ENCODE measurements at places on chromosomes 3 and 15.

- DNase-seq, result no peak
Measured at GRCh38 chr3:195097331-195098255, 173.4 kb downstream of the XXYLT1 start.

- DNase-seq, result peak; percentile 8
Measured at GRCh38 chr3:125002414-125003368, 53.1 kb downstream of the HEG1 start.

DNA sequence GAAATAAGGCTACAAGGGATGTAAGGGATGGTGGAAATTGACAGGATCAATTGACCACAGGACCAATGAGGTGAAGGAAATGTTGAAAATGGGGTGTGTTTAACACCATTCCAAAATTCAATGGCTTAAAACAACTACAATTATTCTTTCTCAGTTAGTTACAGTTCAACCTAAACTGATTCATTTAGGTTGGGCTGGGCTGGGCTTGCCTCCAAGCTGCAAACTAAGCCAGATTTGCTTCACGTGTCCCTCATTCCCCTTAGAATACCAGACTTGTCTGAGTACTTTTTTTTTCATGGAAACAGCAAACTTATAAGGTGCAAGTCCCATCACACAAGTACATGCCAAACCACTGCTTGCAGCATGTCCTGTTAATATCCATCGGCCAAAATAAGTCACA lies 280.1 kb downstream of the NEK10 start:
- DNase-seq, result no peak

- DNase-seq, result no peak
Measured at GRCh38 chr3:170603770-170604510, 18.1 kb upstream of the SLC7A14 start.

DNA sequence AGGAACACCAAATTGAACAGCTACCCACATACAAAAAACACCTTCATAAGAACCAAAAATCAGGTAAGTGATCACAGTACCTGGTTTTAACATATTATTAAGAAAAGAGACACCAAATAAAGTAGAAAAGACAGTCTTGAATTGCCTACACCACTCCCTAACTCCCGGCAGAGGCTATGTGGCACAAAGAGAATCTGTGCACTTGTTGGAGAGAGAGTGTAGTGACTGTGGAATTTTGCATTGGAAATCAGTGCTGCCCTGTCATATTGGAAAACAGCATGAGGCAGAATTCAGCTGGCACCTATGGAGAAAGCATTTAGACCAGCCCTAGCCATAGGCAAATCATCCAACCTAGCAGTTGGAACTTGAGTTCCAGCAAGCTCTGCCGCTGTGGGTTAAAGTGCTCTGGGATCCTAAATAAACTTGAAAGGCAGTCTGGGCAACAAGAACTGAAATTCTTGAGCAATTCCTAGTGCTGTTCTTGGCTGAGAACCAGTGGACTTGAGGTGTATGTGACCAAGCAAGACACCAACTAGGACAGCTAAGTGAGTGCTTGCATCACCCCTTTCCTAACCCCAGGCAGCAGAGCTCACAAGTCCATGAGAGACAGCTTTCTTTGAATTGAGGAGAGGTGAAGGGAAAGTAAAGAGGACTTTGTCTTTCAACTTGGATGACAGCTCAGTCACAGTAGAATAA lies 969.6 kb upstream of the ALCAM start:
- no peak for DNase-seq

DNA sequence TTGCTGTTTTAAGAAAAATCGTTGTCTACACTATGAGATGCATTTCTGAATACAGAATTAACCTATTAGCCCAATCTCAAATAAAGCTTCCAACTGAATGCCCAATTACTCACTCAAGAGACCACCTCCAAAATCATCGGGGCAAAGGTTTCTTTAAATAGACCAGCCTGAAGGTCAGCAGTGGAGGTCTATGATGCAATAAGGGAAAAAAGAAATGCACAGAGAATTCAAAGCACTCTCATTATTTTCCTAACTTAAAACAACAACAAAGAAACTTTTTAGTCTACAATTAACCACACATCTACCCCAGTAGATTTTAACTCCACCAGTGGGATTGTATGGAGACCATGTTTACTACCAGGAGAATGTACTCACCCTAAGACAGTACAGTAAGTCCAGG lies 657.7 kb upstream of the CCDC54 start:
- no peak for DNase-seq

DNA sequence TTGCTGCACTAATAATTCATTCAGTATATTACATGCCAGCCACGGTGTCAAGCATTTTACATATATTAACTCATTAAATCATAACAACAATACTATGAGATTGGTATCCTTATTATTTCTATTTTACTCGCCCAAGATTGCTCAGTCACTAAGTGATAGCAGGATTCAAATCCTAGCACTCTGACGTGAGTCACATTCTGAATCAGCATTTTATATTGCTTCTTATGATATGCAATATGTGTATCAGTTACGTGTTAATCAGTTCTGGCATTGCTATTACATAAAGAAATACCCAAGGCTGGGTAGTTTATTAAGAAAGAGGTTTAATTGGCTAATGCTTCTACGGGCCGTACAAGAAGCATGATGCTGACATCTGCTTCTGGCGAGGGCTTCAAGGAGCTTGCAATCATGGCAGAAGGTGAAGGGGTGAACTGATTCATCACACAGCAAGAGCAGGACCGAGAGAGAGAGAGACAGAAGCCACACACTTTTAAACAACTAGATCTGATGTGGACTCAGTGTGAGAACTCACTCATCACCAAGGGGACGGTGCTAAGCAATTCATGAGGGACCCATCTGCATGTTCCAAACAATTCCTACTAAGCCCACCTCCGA lies 166.5 kb upstream of the TMCO5A start:
- no peak for DNase-seq

- DNase-seq, result no peak
Measured at GRCh38 chr3:71582612-71583565, 639 bp downstream of the FOXP1 start.

All from DMS153 (cell line).